ENCODE measurements at places on chromosomes 3 and 15. TPM values are rescaled to one million over a fixed set of nuclear protein-coding genes. Genes with fewer than 3 reads are reported as not detected.

The IP6K1 gene
- 29.8 TPM for total RNA-seq

The SLC51A gene
- not detected for total RNA-seq

The MKRN2OS gene
- total RNA-seq: not detected

The CPNE9 gene
- not detected for total RNA-seq

The CILP gene
- total RNA-seq: not detected

The CHRD gene
- total RNA-seq: not detected

- no peak for DNase-seq
These were observed 351.2 kb downstream of the RAP2B start for GRCh38 chr3:153513236-153513635.

GRCh38 chr3:18812316-18812715, 336.0 kb upstream of the KCNH8 start:
- no peak for DNase-seq

The CPLX3 gene
- not detected for total RNA-seq

DNA sequence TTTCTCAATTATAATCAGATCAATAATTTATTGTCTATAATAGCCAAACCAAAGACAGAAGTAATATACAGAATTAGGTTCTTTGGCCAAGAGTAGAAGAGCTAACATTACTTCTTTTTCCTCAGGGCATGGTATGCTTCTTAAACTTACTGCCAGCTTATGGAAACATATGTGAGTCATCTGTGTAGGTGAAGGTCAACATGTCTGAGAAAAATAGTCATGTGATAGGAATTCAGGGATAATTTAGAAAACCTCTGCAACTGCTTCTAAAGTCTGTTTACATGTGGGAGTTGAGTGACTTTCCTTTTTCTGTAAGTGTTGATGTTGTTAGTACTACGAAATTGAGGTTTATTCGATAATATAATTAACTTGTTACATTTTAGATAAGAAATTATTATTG, 19.2 kb upstream of the MAP6D1 start:
- DNase-seq: peak; percentile 86

- DNase-seq: no peak
These were observed 13.4 kb downstream of the MYL3 start for GRCh38 chr3:46849686-46850467.

The HYAL3 gene
- total RNA-seq: 14.4 TPM

DNA sequence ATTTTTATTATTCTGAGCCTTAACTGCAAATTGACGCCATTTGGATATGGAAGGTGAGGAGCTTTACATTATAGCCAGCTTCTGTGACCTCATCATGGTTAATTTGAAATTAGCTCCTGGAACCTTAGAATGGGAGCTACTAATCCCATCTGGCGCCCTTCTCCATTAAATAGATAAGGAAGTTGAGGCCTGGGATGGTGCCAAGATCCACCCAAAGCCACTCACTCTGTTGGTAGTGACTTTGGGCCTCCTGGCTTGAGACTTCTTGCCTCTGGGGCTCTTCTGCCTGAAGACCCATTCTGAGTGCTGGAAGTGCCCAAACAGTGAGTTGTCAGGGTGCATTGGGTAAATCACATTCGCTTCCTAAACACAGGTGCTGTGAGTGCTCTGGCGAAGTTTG, 12.0 kb upstream of the HMCES start:
- no peak for DNase-seq

- no peak for DNase-seq
These were observed 24.6 kb downstream of the ACAD11 start for GRCh38 chr3:132635052-132635451.

The EXD1 gene
- not detected for total RNA-seq

DNA sequence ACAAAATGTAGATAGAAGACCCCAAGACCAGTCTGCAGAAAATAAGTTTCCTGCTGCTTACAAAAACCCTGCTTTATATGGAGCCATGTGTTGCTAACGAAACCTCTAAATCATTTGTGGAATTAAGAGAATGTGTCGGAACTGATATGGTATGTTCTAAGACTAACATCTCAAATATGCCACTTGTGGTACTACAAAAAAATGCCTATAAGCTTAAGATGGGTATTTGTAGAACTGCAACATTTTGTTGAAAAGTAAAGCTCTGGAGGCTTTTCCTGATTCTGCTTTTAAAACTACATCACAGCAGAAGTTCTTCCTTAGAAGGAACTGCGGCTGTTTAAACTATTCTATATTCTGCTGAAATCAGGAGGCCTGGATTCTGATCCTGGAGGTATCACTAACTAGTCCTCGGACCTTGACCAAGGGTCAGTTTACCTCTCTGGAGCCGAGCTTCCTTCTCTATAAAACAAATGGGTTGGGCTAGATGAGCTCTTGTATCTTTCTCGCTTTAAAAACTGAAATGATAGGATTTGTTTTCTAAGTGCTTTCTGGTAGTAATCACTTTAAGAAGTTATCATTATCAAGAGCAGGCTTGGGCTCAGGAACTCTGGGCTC, 74.9 kb downstream of the RAD18 start:
- DNase-seq: peak; percentile 92

- DNase-seq: no peak
These were observed 5.0 kb upstream of the BCL2L10 start for GRCh38 chr15:52117549-52117948.

GRCh38 chr3:188689101-188689574, 482.6 kb upstream of the TPRG1 start:
- DNase-seq: no peak

The IMPG2 gene
- total RNA-seq: 0.06 TPM

The CCDC191 gene
- 0.94 TPM for total RNA-seq

GRCh38 chr3:79766496-79767193, 1.2 kb downstream of the ROBO1 start:
- no peak for DNase-seq

GRCh38 chr15:79035814-79036213, 54.8 kb downstream of the RASGRF1 start:
- no peak for DNase-seq

GRCh38 chr3:143242101-143242500, 122.5 kb downstream of the CHST2 start:
- DNase-seq: no peak

- DNase-seq: no peak
These were observed 100.1 kb upstream of the PLSCR5 start for GRCh38 chr3:146705225-146705624.

The CHRNA5 gene
- total RNA-seq: 1.4 TPM

DNA sequence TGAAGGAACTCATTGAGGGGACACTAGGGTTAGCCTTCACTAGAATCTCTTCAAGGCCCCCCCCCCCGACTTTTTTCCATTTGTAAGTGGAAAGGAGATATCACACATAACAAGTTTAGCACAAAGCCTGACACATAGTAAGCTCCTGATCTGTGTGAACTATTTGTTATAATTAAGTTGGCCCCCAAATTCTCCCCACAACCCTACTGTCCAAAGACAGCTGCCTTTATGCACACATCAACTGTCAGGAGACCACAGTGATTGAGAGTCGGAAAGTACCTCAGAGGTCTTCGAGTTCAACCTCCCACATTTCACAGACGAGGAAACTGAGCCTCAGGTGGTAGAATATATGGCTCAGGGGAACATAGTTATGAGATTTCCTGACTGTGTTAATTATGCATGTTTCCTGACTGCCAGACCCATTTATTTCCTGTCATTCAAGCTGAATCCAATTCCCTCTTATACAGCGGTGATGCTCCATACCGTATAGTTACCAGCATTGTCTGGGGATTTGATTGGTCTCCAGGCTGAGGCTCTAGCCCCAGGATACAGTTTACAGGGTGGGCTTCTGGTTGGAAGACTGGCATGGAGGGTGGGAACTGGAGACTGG, 227.4 kb upstream of the CMC1 start:
- DNase-seq: no peak

GRCh38 chr3:11385891-11386290, 113.7 kb downstream of the ATG7 start:
- DNase-seq: no peak

- no peak for DNase-seq
These were observed 66.9 kb upstream of the KLF13 start for GRCh38 chr15:31259562-31260252.
